ENCODE measurements at places on chromosomes 3 and 15.

GRCh38 chr3:151707216-151707615 is 26.5 kb upstream of the AADACL2 start:
- no peak for DNase-seq

- no peak for DNase-seq
These were observed 33.4 kb upstream of the CRBN start for GRCh38 chr3:3212781-3213440.

- DNase-seq: no peak
These were observed 4.6 kb upstream of the COL7A1 start for GRCh38 chr3:48599509-48600285.

DNA sequence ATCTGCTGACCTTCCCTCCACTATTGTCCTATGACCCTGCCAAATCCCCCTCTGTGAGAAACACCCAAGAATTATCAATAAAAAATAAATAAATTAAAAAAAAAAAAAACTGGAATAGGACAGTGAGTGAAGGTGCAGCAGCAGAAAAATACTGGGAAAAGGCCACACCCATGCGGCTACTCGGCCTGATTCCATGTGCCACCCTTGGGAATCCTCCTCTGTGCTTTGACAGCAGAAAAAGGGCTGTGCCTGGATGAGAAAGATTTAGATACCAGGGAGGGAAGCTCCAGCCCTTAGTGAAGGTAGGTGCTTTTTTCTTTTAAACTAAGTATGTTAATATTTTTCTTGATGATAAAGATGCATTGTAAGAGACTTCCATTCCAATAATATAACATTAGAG is 107.8 kb downstream of the CTNNB1 start:
- no peak for DNase-seq

DNA sequence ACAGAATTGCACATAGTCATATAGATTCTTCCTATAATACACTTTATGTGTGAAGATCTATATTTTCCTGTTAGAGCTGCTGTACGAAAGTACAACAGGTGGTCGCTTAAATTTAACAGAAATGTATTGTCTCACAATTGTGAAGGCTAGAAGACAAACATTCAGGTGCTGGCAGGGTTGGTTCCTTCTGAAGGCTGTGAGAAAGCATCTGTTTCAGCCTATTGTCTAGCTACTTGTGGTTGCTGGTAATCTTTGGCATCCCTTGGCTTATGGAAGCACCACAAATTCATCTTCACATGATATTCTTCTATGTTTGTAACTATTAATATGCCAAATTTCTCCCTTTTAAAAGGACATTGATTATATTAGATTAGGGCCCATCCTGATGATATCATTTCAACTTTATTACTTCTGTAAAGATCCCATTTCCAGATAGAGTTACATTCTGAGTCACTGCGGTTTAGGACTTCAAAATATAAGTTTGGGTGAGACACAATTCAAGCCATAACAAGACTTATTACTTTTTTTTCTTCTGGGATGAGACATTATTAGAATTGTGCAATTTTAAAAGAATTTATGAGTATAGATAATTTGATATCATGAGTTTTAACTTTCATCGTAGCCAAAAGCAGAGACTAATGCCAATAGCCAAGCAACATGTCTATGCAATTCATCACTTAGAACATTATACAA is 248.1 kb upstream of the BCHE start:
- no peak for DNase-seq
